Upper lobe of left lung (tissue), 6 donors: ENCODE measurements at places on chromosomes 16 and 17. TPM values are rescaled to one million over a fixed set of nuclear protein-coding genes. Genes with fewer than 3 reads are reported as not detected.

Gene SP6
- 2.1 TPM for total RNA-seq

Gene PYY
- total RNA-seq: not detected

Gene ARHGAP44
- total RNA-seq: 56.4 TPM

Gene USP43
- 14.8 TPM for total RNA-seq

Gene RUNDC3A
- total RNA-seq: 1.0 TPM

Gene DHX58
- total RNA-seq: 32.9 TPM

Gene METTL9
- total RNA-seq: 103 TPM

Gene CDT1
- 2.3 TPM for total RNA-seq

Gene PABPN1L
- total RNA-seq: not detected

Gene NXPH3
- total RNA-seq: 6.6 TPM

Gene CMTM2
- total RNA-seq: 4.4 TPM

Gene ENPP7
- total RNA-seq: not detected

Gene KRTAP4-5
- total RNA-seq: not detected

Gene SLC22A31
- 308 TPM for total RNA-seq

Gene SHBG
- total RNA-seq: 0.88 TPM
